Adrenal gland (tissue), 19 donors: ENCODE measurements at places on chromosomes 6 and 20. TPM values are rescaled to one million over a fixed set of nuclear protein-coding genes. Genes with fewer than 3 reads are reported as not detected.

DNA sequence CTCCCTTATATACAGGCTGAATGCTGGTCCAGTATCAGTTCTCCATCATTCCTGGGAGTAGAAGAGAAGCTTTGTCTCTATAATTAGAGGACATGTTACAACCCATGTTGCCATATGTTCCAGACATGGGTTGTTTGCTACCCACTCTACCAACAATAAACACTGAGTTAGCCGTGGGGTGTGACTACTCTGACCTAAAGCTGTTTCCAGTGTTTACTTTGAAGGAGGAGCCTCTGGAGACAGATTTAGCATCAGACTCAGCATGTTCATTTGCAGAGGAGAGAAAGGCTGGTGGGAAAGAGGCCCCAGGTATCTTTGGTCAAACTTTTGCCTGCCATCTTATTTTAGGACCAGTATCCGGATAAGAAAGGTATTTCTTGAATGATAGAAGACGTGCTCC, 157.9 kb upstream of the SNX9 start:
- H3K36me3 ChIP-seq: no peaks in the 10 kb centered on the region
- no peaks in the 10 kb centered on the region for H3K27me3 ChIP-seq
- DNase-seq: no peak
- H3K4me1 ChIP-seq: peaks cover 23% of the 10 kb centered on the region

DNA sequence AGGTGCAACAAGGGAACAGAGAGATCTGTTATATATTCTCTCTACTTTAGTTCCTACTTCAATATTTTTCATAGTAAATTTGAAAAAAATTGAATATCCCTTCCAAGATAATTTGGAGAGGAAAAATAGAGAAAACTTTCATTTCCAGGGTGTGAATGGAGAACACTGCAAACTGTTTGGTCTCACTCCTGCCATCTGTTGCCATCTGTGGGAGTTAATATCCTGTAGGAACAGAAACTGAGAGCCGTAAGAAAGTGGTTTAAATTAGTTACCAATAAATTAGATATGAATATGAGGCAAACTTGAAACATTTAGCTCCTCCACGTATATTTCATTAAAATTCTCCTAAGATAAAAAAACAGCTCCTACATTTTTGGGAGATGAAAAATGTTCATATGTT, 4.2 kb downstream of the ZNF337 start:
- no peak for DNase-seq
- H3K27ac ChIP-seq: no peak overlapping the region
- H3K36me3 ChIP-seq: peaks cover 10% of the 10 kb centered on the region
- no peaks in the 10 kb centered on the region for H3K27me3 ChIP-seq

GRCh38 chr6:25277857-25278256, 1.3 kb upstream of the CARMIL1 start:
- DNase-seq: no peak
- H3K4me3 ChIP-seq: no peak overlapping the region
- no peak overlapping the region for H3K27ac ChIP-seq

- H3K4me1 ChIP-seq: no peaks in the 10 kb centered on the region
- H3K36me3 ChIP-seq: no peaks in the 10 kb centered on the region
- DNase-seq: no peak
- H3K4me3 ChIP-seq: no peak overlapping the region
These were observed 270.1 kb upstream of the PRND start for GRCh38 chr20:4451487-4452081.

Gene PI16
- 0.25 TPM for total RNA-seq
